ENCODE measurements at places on chromosomes 12 and 14. TPM values are rescaled to one million over a fixed set of nuclear protein-coding genes. Genes with fewer than 3 reads are reported as not detected.

NFE2 gene
- total RNA-seq: not detected

TMEM253 gene
- not detected for total RNA-seq

PPM1H gene
- 0.17 TPM for total RNA-seq

KRT73 gene
- not detected for total RNA-seq

PTPRR gene
- not detected for total RNA-seq

RNASE3 gene
- total RNA-seq: not detected

OVCH1 gene
- not detected for total RNA-seq

AQP5 gene
- total RNA-seq: not detected

TRPV4 gene
- total RNA-seq: not detected

CLEC6A gene
- not detected for total RNA-seq

SLC38A4 gene
- not detected for total RNA-seq

GRIN2B gene
- not detected for total RNA-seq

RERGL gene
- not detected for total RNA-seq

SRGAP1 gene
- total RNA-seq: 0.69 TPM

BCL11B gene
- total RNA-seq: 31.3 TPM

VRTN gene
- total RNA-seq: not detected

RPGRIP1 gene
- total RNA-seq: not detected

CDH24 gene
- 0.82 TPM for total RNA-seq

ZDHHC22 gene
- total RNA-seq: not detected

FITM1 gene
- total RNA-seq: 0.46 TPM

OR6C76 gene
- total RNA-seq: not detected

PUS7L gene
- total RNA-seq: 23.7 TPM

OR4K2 gene
- not detected for total RNA-seq

NTF3 gene
- not detected for total RNA-seq

PIK3C2G gene
- not detected for total RNA-seq

ANO2 gene
- total RNA-seq: not detected

INHBC gene
- total RNA-seq: not detected

GLT8D2 gene
- total RNA-seq: 0.13 TPM

PEX5 gene
- total RNA-seq: 36.9 TPM

GZMH gene
- total RNA-seq: 151 TPM

MEG3 gene
- not detected for total RNA-seq

KLHDC1 gene
- total RNA-seq: 0.69 TPM

EIF2S3B gene
- total RNA-seq: 1.5 TPM

SGPP1 gene
- 13.6 TPM for total RNA-seq

TAS2R8 gene
- total RNA-seq: not detected

TIMELESS gene
- 60.3 TPM for total RNA-seq

MGST1 gene
- total RNA-seq: not detected

RIPK3 gene
- 9.7 TPM for total RNA-seq

ADCY4 gene
- total RNA-seq: 0.78 TPM

PRKD1 gene
- total RNA-seq: not detected

TAS2R42 gene
- not detected for total RNA-seq

OR4E2 gene
- total RNA-seq: not detected

JAG2 gene
- 1.3 TPM for total RNA-seq

PAPLN gene
- 0.27 TPM for total RNA-seq

SSPN gene
- total RNA-seq: not detected

TSHR gene
- not detected for total RNA-seq

CLEC4E gene
- total RNA-seq: not detected

GYS2 gene
- total RNA-seq: not detected

PXMP2 gene
- 21.9 TPM for total RNA-seq

RTL1 gene
- total RNA-seq: not detected

FOXN4 gene
- total RNA-seq: not detected

ELK3 gene
- 19.2 TPM for total RNA-seq

Data from activated CD8-positive, alpha-beta memory T cell treated with anti-CD3 and anti-CD28 coated beads for 36 hours (primary cell).